ENCODE measurements at places on chromosomes 1 and 21. TPM values are rescaled to one million over a fixed set of nuclear protein-coding genes. Genes with fewer than 3 reads are reported as not detected.

Gene DISC1
- 5.1 TPM for total RNA-seq

Gene DENND2D
- 3.2 TPM for total RNA-seq

Gene NBPF15
- total RNA-seq, result 43.9 TPM

Gene GNG12
- total RNA-seq, result 54.1 TPM

Gene WNT2B
- total RNA-seq, result 0.46 TPM

Gene OR2L2
- not detected for total RNA-seq

Gene CYB561D1
- total RNA-seq, result 2.7 TPM

Gene RAB42
- total RNA-seq, result 4.7 TPM
